Kidney epithelial cell (primary cell): ENCODE measurements at places on chromosomes 13 and 19.
A peak's percentile ranks its signal among the peaks of the same experiment; 100 is the strongest.

DNA sequence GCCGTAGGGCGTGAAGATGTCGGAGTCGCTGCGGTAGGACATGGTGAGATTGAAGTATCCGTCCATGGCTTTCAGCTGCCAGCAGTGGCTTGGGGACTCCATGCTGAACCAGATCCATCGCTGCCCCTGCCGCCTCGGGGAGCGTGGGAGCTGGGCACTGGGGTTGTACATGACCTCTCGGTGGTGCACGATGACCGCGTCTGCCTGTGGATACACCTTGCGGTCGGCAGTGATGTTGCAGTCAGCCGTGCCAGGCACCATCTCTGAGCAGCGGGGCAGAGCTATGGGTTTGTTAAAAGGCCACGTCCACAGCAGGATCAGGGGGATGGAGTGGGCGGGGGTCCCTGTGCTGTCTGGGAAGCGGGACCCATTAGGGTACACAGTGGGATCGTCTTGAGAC, 7.4 kb downstream of the FUT6 start:
- no peak for DNase-seq

DNA sequence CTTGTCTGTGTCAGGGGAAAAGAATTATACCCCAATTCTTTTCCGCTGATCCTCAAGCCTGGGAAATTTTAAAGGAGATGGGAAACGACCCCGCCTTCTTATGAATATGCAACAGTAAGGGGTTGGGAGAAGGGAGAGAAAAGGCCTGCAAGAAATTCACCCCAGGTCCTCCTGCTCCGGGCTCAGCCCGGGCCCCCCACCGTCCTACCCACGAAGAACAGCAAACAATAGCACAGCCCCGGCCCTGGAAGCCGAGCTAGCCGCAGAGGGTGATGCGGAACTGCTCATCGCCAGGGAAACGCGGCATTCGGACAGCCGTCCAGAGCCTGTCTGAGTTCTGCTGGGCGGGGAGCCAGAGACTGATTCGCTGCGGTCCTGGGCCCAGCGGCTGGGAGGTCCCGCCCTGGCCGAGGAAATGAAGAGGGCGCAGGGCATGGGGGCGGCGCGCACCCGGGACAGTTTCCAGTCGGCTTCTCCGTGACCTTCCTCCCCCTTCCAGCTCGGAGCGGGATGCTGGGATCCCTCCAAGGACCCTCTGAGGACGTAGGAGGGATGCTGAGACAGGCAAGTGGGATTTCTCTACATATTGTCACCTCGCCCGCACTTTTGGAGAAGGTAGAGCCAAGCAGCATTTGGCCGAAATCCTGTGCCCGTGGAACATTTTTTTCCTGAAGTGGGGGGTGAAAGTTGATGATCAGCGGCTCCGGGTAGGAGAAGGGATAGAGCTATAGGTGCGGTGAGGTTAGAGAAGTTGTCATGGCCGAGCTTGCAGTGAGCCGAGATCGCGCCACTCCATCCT, 82.3 kb upstream of the C1QTNF9B start:
- DNase-seq, result peak; percentile 25

GRCh38 chr13:46801858-46802257, 4.9 kb upstream of the ESD start:
- no peak for DNase-seq

- peak; percentile 77 for DNase-seq
Measured at GRCh38 chr19:38079926-38080380, 144.1 kb downstream of the DPF1 start.

DNA sequence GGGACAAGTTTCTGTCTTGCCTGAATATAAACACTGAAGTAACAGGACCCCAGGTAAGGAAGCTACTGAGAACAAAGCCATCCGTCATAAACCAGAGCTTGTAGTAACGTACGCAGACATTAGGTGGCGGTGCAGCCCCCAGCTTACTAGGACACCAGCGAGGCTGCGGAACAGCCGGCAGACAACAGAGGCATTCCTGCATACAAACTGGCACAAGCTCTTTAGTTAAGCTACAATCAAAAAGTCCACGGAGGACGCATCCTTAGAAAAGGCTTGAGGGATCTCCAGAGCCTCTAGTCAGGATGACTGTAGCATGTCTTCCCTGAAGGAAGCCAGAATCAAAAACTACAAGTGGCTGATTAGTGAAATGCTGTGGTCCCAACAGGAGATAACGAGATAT, 26.2 kb downstream of the ZNF160 start:
- no peak for DNase-seq

DNA sequence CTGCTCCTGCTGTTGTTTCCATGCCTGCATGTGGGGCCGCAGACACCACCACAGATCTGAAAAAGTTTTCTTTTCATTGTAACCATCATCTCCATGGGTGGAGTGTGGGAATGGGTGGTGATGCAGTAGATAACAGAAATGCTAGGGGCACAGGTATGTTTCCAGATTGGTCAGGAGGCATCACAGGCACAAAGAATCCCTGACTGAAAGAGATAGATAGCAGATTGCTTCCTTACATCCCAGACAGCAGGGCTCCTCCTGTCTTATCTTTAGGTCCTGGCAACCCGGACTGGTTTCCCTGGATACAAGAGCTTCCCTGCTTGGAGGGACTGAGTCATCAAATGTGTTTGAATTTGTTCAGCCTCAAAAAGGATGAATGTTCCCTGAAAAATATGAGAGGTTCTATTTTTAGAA, 1937.6 kb downstream of the PCDH9 start:
- DNase-seq, result no peak

DNA sequence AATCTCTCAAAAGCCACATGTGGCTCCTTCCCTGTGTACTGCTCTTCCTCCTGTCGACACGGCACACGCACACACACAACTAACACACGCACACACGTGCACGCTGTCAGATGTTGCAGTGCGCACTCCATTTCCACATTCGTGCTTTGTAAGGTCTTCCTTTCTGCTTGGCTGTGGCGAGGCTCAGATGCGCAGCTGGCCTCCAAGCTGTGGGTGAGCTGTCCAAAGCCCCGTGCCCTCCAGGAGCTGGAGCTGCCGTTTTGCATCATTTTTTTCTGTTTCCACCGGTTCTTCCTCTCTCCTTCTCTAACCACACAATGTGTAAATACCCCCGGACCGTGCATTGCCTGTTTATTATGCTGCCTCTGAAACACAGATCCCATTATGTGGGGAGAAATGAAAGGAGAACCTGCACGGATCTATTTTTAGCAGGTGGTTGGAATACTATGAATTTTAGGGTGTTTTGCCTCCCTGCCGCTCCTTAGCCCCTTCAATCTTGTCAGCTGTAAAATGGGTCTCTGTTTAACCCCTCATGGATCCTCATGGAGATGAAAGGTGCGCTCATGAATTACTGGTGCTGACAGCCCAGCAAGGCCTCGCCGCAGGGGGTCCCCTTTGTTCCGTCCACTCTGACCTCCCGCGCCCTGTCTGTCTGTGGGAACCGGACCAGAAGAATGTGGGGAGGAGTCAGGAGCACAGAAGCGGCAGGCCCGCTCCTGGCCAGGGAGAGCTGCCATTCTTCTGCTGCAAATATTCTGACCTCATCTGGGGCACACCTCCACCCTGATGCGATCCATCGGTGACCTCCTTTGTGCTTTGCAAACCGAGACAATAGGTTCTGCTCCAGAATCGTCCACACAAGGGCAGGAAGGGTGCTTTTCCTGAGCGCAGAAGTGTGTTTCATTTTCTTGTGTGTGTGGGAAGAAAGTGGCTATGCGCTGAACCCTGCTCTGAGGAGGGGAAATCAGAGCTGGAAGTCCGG, 137.7 kb downstream of the SOX1 start:
- no peak for DNase-seq

- no peak for DNase-seq
Measured at GRCh38 chr13:27425158-27425917, 919 bp downstream of the GTF3A start.

GRCh38 chr13:106619688-106620555, 52.0 kb upstream of the ARGLU1 start:
- peak; percentile 29 for DNase-seq

DNA sequence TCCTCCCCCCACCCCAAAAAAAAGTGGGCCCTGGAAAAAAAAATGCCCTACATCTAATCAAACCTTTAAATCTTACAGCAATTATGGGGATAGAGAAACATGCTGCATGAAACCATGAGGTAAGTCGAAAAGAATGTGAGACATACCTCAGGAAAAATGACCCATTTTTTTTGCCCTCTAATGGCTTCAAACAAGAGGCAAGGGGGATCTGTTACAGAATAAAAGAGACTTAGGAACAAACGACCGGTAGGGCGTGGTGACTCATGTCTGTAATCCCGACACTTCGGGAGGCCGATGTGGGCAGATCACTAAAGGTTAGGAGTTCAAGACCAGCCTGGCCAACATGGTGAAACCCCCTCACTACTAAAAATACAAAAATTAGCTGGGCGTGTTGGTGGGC, 8.4 kb downstream of the RGL3 start:
- peak; percentile 44 for DNase-seq

GRCh38 chr13:39311619-39312018, 273.4 kb downstream of the NHLRC3 start:
- DNase-seq, result no peak

DNA sequence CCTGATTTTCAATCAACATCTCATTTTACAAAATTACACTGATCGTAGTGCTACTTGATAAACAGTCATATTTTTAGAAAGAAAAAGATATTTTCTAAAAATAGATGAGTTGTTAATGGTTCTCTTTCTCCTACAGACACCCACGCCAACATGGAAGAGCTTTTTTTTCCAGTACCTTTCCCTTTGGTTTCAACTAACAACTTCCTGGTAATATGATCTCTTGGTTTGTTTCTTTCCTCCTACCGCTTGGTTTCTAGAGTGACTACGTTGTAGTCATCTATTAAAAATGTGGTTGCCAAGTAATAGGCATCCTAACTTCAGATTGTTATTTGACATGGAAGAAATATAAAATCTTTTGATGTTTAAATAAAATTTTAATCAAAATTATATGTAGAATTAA, 189.0 kb downstream of the LACC1 start:
- DNase-seq, result no peak

GRCh38 chr13:39577203-39577602, 25.8 kb downstream of the LHFPL6 start:
- no peak for DNase-seq

DNA sequence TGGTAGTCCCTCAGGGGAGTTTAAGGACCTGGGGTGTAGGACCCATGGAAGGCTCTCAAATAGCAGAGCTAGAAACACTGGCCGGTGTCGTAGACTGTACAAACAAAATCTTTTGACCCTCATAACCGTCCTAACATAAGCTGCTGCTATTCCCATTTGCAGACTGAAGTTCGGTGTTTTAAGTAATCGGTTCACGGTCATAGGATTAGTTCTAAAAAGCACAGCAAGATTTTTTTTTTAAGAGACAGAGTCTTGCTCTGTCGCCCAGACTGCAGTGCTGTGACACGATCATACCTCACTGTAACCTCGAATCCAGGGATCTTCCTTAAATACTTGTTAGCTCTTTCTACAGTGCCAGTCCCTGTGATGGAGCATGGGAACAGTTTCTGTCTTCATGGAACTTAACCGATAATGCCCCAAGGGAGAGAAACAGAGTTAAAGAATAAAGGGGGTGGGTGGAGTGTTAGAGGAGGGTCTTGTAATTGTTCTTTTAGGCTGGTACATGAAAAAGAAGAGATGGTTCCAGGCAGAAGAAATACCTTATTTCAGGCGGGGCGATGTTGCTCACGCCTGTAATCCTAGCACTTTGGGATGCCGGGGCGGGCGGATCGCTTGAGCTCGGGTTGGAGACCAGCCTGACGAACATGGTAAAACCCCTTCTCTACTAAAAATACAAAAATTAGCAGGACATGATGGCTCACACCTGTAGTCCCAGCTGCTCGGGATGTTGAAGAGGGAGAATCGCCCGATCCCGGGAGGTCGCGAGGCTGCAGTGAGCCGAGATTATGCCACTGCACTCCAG, 475 bp upstream of the ZC3H4 start:
- DNase-seq, result no peak

- DNase-seq, result no peak
Measured at GRCh38 chr13:76654263-76654662, 231.9 kb downstream of the KCTD12 start.

- DNase-seq, result no peak
Measured at GRCh38 chr13:32989942-32990341, 26.3 kb upstream of the KL start.

DNA sequence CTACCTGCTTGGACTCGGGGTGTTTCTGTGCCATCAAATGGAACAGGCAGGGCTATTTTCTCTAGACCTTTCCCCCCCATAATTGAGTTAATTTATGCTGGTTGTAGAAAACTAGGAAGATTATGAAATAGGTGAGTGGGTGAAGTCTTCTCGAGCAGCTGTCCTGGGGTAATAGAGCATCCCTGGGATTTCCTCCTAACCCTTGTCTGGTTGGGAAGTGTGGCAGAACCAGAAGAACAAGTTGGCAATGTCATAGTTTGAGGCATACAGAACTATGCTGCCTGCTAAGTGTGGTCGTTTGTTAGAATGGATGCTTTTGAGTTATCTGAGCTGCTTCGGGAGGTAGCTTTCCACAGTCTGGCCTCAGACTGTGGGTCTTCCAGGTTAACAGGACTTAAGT, 3.7 kb downstream of the GATAD2A start:
- no peak for DNase-seq

- DNase-seq, result no peak
Measured at GRCh38 chr13:99802416-99802815, 169.2 kb downstream of the ZIC5 start.

DNA sequence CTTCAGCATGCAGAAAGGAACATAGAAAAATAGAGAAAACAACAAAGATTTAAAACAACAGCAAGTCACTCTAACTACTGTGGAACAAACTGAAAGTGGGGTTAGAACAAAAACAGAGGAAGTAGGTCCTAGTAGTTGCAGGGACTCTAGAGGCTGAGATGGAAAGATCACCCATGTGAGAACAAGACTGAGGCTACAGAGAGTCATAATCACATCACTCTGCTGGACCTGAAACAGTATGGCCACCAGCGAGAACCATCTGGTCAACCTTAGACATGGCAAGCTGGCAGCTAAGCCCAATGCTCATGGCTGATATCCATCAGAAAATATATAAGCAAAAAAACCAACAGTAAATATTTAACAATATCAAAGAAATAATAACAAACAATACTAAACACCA, 35.8 kb upstream of the ZNF724 start:
- no peak for DNase-seq

- DNase-seq, result peak; percentile 31
Measured at GRCh38 chr13:77898097-77898496, 20.5 kb downstream of the EDNRB start.

- peak; percentile 90 for DNase-seq
Measured at GRCh38 chr19:40716031-40716481, 630 bp downstream of the COQ8B start.

GRCh38 chr13:109700176-109700575, 86.2 kb downstream of the IRS2 start:
- DNase-seq, result peak; percentile 69
